Stimulated activated effector memory CD8-positive, alpha-beta T cell treated with anti-CD3 and anti-CD28 coated beads, Interleukin-12 subunit alpha, Interleukin-12 subunit beta, amount 100 ng/mL, for 72 hours (primary cell): ENCODE measurements at places on chromosomes 11 and 22.
A peak's percentile ranks its signal among the peaks of the same experiment; 100 is the strongest.

DNA sequence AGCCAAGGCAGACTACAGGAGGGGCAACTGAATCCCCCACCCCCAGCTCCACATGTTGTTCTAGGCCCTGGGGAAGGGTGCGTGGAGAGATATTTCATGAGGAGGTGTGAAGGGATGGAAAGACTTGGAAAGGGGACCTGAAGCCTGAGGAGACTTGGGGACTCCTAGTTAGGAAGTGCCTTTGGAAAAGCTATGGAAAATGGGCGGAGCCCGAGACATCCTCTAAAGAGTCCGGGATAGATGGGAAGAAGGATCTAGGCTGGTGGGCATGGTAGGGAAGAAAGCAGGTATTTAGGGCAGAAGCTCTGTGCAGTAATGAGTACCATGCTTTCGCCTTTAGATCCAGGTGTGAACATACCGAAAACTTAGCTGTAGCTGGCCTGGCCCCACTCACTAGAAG is 15.0 kb upstream of the CYP2R1 start:
- DNase-seq, result no peak

GRCh38 chr11:1009371-1009770 is 27.1 kb downstream of the MUC6 start:
- DNase-seq, result no peak

- DNase-seq, result no peak
Observed at GRCh38 chr11:69183613-69184012, 27.9 kb downstream of the SMIM38 start.

DNA sequence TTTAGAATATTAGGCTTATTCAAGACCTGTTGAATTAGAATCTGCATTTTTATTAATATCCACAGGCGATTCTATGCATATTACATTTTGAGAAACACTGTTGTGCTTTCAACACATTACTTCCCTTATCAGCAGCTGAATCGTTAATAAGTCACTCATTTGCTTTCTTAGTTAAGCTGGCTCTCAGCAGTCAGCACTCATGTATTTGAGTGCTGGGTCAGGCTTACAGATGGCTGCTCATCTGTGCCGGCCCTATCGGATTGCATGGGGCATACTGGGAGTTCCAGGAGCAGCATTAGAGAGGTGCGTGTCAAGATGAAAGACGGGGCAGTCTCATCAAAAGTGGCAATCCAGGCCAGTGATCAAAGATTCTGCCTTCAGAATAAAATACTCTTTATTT is 10.8 kb upstream of the OR51L1 start:
- DNase-seq, result no peak

DNA sequence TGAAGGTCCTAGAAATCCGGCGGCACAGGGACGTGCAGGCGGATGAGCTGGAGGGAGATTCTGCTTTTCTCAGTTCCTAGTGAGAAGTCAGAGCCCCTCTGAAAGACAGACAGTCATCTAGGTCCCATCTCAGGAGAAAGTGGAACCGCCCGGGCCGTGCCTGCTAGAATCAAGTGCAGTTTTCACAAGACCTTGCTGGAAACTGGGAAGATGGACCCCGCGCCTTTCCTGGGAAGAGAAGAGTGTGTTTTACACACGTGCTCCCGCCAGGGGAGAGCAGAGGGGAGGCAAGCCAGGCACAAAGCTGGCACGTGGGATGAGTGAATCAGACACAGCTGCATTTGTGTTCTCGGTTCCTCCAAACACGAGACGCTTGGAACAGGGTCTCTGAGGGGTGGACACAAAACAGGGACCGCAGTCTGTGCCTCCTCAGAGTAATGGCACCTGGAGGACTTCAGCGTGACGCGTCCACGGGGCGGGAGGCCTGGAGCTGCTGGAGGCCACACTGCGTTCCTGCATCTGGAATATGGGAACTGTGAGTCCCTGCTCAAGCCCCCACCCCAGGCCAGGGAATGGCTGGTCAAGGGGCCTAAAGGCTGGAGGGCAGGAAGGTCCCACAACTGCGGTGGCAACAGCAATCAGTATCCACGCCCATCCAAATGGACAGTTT is 218.3 kb downstream of the BRD1 start:
- DNase-seq, result no peak

DNA sequence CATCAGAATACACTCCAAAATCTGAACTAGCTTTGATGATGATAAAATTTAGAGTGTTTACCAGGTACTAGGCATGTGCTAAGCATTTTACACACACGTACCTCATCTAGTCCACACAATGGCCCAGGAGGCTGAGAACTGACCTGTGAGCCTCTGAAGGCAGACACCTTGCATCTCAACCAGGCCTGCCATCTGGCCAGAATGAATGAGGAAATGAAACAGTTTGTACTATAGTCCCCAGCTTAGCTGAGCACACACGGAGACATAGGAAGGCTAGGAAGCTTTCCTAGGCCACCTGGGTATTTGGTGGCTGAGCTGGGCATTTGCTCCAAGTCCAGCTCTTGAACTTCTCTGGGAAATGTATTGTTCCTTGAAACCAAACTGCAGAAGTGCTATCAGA is 6.9 kb upstream of the SHANK3 start:
- DNase-seq, result no peak

DNA sequence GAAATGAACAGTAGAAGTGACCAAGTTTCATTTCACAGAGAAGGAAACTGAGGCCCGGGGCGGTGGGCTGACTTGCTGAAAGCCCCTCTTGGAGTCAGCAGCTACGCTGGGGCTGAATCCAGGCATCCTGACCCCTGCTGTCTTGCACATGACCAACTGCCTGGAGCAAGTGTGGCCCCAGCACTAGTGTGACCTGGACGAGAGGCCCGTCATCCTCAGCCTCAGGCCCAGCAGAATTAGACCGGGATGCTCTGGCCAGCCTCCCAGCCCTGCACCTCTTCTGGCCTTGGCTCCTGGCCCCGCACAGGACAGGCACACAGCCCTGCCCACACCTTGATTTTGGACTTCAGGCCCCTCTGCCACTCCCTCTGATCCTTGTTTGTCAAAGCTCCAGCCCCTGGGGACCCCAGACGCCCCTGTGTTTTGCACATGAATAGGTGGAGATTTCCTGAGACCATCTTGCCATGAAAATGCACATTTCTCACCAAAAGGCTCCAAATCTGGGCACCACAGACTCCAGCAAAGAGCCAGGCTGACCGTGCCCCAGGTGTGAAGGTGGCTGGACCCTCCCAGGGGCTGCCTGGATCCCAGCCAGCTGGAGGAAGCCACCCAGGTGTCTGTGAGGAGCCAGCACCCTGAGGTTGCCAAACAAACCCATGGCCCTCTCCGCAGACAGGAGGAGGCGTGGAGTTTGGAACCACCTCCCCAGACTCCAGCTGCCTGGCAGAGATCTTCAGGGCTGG is 24.9 kb downstream of the FGF4 start:
- DNase-seq, result no peak

DNA sequence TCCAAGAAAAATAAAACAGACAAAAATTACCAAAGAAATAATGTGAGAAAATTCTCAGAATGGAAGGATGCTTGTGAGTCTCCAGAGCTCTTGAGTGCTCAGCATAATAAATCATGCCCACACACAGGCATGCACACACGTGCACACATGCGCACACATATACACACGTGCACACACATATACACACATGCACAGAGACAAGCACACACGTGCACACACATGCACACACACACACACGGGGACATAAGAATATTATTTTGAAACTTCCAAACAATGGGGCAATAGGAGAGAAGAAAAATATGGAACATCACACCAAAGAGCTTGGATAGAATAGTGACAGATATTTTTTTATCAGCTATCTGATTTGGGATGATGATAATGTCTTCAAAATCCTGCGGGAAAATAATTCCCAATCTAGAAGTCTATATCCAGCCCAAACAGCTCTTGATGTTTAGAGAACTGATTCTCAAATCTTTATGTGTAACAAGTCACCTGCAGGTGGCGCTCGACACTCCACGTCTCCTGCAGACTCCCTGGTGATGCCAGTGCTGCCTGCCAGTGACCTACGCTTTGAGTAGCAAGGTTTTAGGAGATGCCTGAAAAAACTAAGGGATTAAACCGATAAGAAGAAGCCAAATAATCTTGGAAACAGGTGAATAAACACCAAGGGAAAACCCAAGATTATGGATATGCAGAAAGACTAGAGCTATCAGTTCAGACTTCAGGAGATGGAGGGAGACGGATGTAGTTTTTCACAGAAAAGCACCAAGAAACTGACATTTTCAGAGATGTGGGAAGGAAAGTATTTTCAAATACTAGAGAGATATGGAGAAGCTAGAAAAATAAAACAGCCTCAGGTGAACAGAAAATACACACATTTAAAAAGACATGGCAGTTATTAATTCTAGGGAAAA is 743.6 kb downstream of the ETS1 start:
- peak; percentile 42 for DNase-seq

- DNase-seq, result no peak
Observed at GRCh38 chr11:67647471-67647870, 3.1 kb downstream of the ACY3 start.
